ENCODE measurements at places on chromosomes 7 and 10.
A peak's percentile ranks its signal among the peaks of the same experiment; 100 is the strongest.

DNA sequence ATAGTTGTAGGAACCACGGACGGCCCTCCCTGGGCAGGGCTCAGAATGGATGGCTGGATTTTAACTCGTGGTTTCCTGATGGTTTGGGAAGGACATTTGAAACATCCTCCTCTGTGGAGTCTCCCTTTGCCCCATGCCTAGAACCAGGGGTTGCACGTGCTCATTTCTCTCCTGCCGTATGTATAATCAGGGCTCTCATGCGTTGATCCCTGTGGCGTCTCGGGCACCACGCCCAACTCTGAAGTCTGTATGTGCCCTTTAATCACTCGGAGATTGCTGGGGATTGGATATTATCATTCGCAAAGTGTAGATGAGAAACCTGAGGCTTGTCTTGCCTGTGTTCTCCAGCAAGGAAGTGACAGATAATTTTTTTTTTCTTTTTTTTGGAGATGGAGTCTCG, 257.1 kb downstream of the CAMK1D start:
- no peak for DNase-seq

DNA sequence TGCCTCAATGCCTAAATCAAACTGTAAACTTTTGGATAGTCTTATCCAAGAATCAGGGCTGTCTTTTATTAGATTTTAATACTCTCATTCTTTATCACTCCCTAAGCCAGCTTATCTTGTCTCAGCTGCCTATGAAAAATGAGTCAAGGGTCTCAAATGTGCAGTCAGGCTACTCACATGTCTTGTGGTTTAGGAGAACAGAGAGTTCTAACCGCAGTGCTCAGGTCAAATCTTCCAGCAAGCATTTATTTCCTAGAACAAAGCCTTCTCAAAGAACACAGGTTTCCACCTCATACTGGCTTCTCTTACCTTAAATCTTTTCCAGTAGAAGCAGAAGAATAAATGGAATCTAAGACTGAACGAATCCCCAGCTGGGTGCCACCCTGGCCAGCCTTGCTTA, 23.5 kb downstream of the HTR5A start:
- DNase-seq = no peak

GRCh38 chr10:30755441-30755953, 125.9 kb upstream of the LYZL2 start:
- no peak for DNase-seq

DNA sequence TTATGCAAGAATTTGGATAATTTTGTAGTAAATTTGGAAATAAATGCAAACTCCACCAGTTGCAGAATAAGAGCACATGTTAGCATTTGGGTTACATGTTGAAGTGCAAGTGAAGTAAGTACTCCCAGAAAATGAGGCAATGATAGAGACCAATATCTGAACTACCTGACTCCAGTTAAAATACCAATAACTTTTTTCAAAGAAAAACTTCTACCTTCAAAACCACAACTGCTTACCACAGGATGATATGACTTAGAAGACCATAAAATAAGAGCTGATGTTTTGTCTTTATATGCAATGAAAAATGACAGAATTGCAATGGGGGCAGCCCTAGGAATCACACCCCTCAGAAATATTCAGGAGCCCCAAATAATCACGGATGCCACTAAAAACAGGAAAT, 561.6 kb upstream of the TEX47 start:
- no peak for DNase-seq

DNA sequence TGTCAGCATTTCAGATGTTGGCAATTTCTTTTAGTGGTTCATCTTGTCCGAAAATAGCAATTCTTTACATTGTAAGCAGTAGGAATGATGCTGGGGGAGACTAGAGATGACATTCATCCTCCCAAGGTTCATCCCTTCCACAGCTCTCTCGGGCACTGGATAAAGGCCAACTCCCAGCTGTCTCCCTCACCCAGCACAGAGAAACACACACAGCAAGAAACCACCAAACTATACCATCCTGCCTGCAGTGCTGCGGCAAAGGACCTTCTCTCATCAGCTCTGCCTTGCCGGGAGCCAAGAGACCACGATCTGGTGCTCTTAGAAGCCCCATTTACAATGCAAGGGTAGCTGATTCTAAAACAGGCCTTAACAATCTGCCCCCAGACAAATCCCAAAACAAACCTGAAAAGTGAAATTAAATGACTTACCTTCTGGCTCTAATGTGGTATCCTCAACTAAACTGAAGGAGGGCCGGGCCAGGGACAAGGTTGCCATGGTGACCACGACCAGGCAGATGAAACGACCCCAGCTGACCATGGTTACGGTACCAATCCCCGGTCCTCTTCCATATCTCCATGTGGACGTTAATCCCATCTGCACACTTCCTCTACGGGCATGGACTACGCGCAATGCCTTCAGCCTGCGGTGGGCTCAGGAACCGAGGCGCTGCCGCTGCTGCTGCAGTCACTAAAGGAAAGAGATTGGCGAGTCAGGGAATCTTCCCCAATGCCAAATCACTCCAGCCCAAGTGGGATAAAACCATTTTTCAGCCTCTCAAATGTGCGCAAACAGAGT, 4.8 kb downstream of the FGFR2 start:
- no peak for DNase-seq

GRCh38 chr10:108439397-108439796, 1274.9 kb upstream of the SORCS1 start:
- no peak for DNase-seq

DNA sequence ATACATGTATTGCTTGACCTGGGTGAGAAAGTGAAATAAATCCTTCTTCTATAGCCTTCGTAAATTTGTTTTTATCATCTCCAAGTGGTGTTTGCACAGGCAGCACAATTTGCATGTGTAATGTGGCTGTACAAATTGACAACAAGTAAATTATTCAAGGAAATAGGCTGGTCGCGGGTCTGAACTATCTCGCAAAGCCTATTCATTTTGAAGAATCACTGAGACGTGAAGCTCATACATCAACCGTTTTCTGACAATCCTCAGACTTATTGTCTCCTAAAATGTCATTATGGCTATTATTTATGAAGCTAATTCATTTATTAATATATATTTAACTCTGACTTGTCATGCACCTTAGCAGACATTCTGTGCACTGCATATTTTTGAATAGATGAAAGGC, 16.2 kb upstream of the FAM204A start:
- DNase-seq = no peak

- no peak for DNase-seq
Measured at GRCh38 chr10:100436255-100436654, 26.6 kb upstream of the WNT8B start.

DNA sequence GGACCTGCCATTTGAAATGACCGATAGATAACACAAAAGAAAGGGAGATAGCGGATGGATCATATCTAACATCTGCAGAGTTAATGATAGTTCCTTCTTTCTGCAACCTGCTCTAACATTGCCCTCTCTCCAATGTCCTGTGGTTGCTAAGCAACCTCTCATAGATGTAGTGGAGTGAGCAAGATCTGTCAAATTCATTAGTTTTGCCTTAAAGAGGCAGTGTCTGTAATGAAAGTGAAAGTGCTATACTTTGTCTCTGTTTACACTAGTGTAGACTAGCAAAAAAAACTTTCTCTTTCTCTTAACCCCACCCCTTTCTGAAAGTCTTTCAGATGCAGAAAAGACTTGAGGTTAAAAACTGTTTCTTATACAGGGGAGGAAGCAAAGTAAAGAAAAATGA, 1196.9 kb downstream of the SORCS3 start:
- no peak for DNase-seq

DNA sequence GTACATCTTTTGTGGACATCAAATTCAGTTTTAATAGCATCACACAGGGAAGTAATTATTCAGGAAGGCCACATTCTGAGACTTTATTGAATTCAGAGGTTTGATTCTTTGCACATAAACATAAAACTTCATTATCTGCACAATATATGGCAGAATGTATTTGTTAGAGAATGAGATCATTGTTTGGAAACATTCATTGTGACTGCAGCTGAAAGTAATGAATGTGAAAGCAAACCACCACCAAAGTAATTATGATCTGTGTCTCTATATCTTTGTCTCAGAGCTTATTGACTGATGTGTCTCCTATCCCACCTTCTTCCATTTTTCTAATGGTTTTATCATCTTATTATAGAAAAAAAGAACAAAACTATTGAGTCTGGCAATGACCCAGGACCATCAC, 340.9 kb upstream of the PCDH15 start:
- DNase-seq = no peak

- DNase-seq = no peak
Measured at GRCh38 chr7:100547872-100548271, 8.9 kb downstream of the AGFG2 start.

GRCh38 chr7:129843365-129843898, 109.3 kb downstream of the UBE2H start:
- no peak for DNase-seq

DNA sequence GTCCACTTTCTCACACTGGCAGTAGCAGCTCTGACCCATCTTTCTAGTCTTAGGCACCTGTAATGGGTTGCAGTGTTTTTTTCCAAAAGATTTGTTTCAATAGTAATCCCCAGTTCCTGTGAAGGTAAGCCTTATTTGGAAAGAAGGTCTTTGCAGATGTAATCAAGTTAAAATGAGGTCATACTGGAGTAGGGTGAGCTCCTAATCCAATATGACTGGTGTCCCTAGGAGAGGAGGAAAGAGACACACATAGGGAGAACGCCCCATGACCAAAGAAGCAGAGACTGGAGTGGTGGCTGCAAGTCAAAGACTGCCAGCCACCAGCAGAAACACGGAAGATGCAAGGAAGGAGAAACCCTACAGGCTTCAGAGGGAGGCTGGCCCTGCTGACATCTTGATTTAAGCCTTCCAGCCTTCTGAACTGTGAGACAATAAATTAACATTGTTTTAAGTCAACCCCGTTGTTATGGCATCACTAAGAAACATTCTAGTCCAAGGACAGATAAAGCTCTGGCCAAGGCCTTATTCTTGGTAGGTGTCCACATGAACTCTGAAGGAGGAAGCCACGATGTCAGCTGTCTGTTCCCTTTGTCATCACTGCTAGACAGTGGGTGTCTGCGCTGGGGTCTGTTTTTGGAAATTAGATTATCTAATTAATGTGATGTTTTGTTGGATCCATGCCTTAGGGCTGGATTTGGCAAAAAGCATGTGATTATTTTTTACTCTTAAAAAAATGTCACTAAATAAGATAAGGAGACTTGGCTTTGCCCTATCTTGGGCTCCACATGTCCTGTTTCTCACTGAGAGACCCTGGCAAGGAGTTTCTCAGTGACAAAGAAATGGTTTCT, 214.9 kb downstream of the KCNMA1 start:
- DNase-seq = no peak

- no peak for DNase-seq
Measured at GRCh38 chr10:92640107-92640506, 47.2 kb downstream of the KIF11 start.

DNA sequence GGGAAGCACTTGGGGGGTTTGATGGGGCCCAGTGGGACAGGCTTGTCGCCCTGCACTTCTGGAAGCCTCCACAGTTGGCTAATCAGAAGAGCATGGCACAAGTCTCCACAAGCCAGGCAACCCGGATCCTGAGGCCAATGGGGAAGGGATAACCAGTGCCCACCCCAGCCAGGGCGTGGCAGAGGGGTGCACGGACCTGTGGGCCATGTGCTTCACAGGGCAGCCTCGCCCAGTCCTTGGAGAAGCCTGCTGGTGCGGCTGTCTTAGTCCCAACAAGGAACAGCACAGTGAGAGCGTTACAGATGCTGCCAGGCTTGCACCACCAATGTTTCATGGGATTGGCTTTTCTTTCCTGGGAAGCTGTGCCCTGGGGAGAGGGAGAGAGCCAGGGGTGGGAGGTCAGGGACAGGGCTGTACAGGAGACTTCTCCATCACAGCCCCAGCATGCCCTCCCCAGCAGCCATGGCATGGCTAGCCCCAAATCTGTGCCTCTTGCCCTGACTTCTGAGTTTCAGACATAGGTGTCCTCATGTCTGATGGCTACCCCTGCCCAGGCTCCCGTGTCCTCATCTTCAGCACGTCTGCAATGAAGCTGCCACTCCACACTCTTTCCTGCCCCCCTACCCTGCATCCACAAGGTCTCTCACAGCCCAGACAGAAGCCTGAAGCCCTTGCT, 116.0 kb downstream of the PTPN20 start:
- peak; percentile 4 for DNase-seq

DNA sequence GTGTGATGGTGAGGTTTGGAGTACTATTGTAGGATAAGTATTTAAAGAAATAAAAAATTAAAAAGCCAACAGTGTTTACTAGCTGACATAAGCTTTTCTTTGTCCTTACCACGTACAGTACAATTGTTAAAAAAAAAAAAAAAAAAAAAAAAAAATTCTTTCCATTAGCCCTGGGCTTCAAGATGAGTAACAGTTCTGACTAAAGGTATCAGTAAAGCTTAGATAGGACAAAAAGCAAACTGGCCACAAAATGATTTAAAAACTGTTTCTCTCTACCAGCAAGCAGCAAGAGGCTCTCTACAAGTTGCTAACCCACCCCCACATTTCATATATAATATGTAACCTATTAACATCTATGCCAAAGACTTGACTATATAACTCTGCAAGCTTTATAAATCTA, 17.5 kb downstream of the HYCC1 start:
- DNase-seq = no peak

- DNase-seq = no peak
Measured at GRCh38 chr10:96705134-96705533, 15.2 kb downstream of the PIK3AP1 start.

DNA sequence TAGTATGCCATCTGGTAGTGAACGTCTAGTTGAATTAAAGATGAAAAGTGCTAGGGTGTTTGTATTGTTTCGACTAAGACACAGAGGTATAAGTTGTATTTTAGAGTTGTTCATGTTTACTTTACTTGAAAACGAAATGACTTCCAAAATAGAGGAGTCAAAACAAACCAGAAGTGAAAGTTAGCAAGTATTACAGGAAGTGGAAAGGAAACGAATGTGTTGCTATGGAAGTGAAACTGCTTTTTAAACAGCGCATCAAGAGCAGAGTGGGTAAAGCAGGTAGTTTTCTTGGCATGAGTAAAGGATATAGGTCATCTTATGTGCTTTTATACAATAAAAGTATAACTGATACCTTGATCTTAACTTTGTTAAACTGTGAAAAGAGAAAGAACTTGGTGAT, 20.0 kb upstream of the GALNTL5 start:
- no peak for DNase-seq

DNA sequence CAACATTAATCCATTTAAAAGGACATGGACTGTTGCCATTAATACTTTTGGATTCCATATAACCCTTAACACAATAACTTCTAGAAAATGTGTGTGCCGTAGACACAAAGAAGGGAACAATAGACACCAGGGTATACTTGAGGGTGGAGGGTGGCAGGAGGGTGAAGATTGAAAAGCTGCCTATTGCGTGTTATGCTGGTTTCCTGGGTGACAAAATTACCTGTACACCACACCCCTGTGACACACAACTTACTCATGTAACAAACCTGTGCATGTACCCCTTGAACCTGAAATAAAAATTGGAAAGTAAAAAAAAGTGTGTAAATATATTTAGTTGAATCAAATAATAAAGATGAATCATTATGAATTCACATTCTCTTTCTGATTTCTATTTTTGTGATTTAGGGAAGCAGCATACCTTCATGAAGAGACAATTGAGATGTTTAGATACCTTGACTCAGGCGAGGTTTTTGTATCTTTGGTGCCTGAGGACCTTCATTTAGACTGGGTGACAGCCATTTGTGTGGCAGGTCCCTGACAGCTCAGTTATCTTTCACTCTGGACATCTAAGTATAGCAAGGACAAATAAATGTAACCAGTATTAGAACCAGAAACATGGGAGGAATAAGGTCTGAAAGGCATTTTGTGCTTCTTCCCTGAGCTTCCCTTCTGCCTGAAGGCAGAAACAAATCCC, 28.7 kb downstream of the GIMAP8 start:
- DNase-seq = no peak

- DNase-seq = no peak
Measured at GRCh38 chr10:4051641-4052151, 266.7 kb upstream of the KLF6 start.

- DNase-seq = no peak
Measured at GRCh38 chr7:129773328-129773731, 161.8 kb downstream of the NRF1 start.
